Stimulated activated naive CD4-positive, alpha-beta T cell treated with Interleukin-2 at 50 U/mL for 16 hours (primary cell): ENCODE measurements at places on chromosomes 1 and 21.

DNA sequence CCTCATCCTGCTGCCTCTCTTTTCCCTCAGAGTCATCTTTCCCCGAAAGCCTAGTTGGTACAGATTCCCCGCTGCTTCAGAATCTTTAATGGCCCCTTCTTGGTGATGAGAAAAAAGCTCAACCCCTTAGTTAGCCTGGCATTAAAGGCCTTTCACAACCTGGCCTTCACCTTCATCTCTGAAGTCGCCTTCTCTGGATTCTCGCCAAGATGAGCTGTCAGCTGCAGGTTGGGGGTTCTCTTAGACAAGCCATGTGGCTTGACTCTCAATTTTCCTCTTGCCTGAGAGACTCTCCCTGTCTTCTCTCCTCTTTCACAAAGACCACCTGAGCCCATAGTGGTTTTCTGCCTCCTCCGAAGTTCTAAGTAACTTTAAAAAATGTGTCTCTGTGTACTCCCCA, 15.5 kb upstream of the DISC1 start:
- DNase-seq: no peak

GRCh38 chr1:201925981-201926645, 20.2 kb downstream of the LMOD1 start:
- no peak for DNase-seq

DNA sequence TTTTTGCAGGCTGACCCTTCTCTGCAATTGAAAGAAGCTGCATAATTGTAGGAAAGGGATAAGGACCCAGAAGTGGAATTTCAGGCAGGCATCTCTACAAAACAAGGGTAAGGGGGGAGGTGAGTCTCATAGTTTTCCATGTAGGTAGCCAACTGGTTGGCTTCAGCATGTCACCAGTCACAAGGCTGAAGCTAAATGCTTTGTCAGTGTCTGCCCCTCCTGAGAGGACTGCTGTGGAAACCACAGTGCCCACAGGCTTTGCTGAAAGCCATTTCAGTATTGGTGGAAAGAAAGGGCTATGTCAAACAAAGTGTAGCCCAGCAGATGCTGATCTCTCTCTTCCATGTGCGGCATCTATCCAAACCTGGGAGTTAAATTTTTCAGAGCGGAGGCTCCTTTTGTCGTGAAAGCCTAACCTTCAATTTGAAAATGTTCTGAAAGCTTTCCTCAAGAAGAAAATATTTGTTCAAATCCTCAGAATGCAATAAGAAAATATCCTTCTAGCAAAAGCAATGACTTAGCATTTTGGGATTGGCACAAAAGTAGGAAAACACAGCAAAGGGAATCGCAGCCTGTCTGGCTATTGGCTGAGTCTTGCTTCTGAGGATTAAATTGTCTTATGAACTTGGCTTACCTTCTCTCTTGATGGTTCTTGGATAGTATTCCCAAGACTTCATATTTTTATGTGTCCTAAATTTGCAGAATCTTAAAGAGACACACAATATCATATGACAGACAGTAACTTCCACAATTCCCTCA, 591.7 kb downstream of the PLPP3 start:
- DNase-seq: no peak

DNA sequence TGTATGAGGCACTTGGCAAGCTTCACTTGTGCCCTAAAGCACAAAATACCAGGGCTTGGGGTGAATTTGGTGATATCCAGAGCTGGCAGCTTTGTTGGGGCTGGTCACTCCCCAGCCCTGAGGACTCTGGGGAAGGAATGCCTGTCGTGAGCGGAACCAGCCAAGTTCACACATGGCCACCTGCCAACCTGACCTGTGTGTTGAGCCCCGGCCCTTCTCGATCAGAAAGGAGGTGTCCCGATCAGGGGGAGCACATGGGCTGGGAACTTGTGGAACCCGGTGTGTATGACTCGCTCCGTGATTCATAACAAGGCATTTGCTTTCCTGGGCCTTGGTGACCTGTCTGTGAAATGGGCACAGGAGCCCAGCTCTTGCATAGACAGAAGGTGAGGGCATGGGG, 43.1 kb downstream of the AGPAT3 start:
- DNase-seq: no peak

GRCh38 chr1:150532860-150533259, 16.3 kb upstream of the ADAMTSL4 start:
- DNase-seq: no peak

DNA sequence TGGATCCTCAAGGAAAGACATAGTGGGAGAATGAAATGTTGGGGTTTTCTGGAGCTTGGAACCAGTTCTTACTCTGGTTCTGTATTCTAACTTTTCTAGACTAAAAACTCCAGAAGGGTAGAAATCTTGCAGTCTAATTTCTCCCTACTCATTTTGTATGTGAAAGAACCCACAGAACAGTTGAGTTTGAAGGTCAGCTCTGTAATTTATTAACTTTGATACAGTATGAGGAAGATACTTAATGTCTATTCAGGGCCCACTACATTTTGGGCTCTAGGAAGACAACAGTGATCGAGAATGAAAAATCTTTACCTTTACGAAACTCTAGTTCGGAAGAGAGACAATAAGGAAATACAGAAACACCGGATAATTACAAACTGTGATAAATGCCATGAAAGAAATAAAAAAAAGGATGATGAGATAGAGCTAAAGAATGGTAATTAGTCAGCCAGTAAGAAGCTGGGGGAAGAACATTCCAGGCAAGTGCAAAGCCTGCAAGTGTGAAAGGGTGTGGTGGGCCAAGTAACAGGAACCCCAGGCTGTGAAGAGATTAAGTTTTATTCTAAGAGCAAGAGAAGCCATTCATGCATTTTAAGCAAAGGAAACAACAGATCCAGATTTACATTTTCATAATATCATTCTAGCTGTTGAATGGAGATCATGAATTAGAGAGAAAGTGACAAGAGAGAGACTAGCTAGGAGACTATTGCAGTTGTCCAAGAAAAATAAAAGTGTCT, 159.9 kb upstream of the HMCN1 start:
- no peak for DNase-seq

GRCh38 chr1:22263359-22263758, 120.5 kb upstream of the WNT4 start:
- DNase-seq: no peak

- DNase-seq: no peak
Measured at GRCh38 chr1:209191262-209191634, 392.3 kb upstream of the CAMK1G start.

GRCh38 chr1:202056644-202057334, 46.4 kb downstream of the ELF3 start:
- DNase-seq: no peak
